ENCODE measurements at places on chromosomes 2 and 18. TPM values are rescaled to one million over a fixed set of nuclear protein-coding genes. Genes with fewer than 3 reads are reported as not detected.

Gene ALPI
- total RNA-seq: not detected

Gene KCNJ3
- not detected for total RNA-seq

Gene GAL3ST2
- not detected for total RNA-seq

Gene ANKRD53
- total RNA-seq: 0.13 TPM

Gene C18orf54
- total RNA-seq: 6.9 TPM

Gene ZSWIM2
- under 0.01 TPM for total RNA-seq

Gene POMC
- 0.63 TPM for total RNA-seq

Gene KIF1A
- under 0.01 TPM for total RNA-seq

Gene LOXHD1
- under 0.01 TPM for total RNA-seq

Gene CTDP1
- total RNA-seq: 27.7 TPM

Gene SERPINB10
- total RNA-seq: not detected

Gene SYT4
- not detected for total RNA-seq

Gene PKDCC
- 4.3 TPM for total RNA-seq

Gene CHAC2
- 4.4 TPM for total RNA-seq

Gene INHA
- total RNA-seq: not detected

Gene ALK
- total RNA-seq: not detected

Gene CABLES1
- 30.3 TPM for total RNA-seq

Gene SIX3
- total RNA-seq: not detected

Gene POTEF
- total RNA-seq: 0.25 TPM

Gene LYPD6B
- total RNA-seq: not detected

Gene SERPINB11
- total RNA-seq: not detected

Gene TUBB8B
- not detected for total RNA-seq

Gene TMX3
- total RNA-seq: 63.3 TPM

Gene MEP1B
- total RNA-seq: not detected

Gene KCNIP3
- total RNA-seq: 0.13 TPM

Gene KDM3A
- total RNA-seq: 28.4 TPM

Gene AGXT
- total RNA-seq: not detected

Gene SCYGR4
- not detected for total RNA-seq

Gene BOK
- 71.7 TPM for total RNA-seq

Gene TSPYL6
- not detected for total RNA-seq

Gene OR6B2
- not detected for total RNA-seq

Gene ASB1
- total RNA-seq: 5.8 TPM

Gene SAG
- total RNA-seq: under 0.01 TPM

Gene CYB5A
- total RNA-seq: 32.3 TPM

Gene CD8B2
- not detected for total RNA-seq

Gene LIMS4
- 20.8 TPM for total RNA-seq

Gene LHCGR
- not detected for total RNA-seq

Gene PSMA8
- total RNA-seq: not detected

Gene RAPGEF4
- 17.7 TPM for total RNA-seq

Gene SLC16A14
- 0.25 TPM for total RNA-seq

Gene SP100
- total RNA-seq: 58.4 TPM

Gene GDF7
- 17.2 TPM for total RNA-seq

Gene STAT1
- 55.8 TPM for total RNA-seq

Gene REG1B
- not detected for total RNA-seq

Gene HOXD9
- 16.8 TPM for total RNA-seq

Gene ADGRF3
- 0.13 TPM for total RNA-seq

Gene SMYD1
- total RNA-seq: not detected

Measured in dermis microvascular lymphatic vessel endothelial cell (primary cell).